ENCODE measurements at places on chromosomes 2 and 18.

DNA sequence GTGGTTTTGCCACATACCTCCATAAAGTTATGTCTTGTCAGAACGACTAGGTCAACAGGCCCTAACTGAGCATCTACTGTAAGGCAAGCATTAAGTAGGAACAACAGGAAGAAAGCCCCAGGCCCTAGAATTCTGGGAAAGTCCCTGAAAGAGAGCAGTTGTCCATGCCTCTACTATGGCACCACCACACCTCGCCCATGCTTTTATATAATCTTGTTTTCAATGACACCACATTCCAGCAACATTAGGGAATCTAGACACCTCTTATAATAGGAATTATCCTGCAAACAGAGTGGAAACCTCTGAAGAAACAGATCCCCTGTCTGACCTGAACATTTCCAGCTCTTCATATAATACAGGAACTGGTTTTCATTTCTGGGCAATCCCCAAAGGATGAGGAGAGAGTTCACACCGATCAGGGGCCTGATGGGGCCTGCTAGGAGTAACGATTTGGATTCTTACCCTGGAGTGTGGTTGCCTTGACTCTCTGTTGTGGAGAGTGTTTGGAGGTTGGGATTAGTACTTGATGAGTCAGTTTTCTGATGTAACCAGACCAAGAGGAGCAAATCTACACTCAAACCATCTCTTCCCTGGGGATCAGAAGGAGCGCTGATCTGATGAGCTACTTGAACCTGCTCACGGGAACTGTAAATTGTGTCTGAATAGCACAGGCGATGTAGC, 31.9 kb upstream of the CEP68 start:
- no peak for DNase-seq

DNA sequence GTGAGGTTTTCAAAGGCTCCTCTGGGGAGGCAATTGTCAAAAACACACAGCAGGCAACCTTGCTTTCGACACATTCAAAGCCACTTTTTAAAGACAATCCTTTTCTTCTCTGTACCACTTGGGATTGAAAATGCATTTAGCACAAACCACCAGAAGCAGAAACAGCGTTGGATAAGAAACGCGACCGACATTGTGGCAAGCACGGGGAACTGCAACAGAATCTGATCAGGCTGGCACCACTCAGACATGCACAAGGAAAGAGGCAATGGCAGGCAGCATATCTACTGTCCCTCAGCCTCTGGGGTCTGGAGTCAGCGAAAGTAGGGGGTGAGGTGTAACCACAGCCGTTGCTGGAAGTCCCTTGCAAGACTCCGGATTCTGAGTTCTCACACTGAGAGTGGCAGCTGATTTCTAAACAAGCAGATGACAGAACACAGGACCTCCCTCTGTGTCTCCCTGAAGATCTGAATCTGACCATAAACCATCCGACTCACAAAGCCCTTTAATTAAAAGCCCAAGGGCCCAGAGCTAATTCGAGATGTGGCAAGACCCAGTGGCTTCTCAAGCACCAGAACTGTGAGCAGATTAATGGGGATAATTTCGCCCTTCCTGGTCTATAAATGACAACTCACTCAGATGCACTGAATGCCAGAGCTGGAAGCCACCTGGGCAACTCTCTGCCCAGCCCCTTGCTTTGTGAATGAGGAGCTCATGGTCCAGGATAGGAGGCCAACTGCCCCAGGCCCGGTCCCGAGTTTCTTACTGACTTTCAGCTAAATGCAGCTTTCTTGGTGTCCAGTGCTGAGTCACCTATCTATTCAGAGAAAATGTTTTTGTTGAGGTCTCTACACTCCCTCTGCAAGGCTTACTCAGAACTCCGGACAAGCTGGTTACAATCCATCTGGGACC, 29.6 kb downstream of the CYRIA start:
- no peak for DNase-seq

DNA sequence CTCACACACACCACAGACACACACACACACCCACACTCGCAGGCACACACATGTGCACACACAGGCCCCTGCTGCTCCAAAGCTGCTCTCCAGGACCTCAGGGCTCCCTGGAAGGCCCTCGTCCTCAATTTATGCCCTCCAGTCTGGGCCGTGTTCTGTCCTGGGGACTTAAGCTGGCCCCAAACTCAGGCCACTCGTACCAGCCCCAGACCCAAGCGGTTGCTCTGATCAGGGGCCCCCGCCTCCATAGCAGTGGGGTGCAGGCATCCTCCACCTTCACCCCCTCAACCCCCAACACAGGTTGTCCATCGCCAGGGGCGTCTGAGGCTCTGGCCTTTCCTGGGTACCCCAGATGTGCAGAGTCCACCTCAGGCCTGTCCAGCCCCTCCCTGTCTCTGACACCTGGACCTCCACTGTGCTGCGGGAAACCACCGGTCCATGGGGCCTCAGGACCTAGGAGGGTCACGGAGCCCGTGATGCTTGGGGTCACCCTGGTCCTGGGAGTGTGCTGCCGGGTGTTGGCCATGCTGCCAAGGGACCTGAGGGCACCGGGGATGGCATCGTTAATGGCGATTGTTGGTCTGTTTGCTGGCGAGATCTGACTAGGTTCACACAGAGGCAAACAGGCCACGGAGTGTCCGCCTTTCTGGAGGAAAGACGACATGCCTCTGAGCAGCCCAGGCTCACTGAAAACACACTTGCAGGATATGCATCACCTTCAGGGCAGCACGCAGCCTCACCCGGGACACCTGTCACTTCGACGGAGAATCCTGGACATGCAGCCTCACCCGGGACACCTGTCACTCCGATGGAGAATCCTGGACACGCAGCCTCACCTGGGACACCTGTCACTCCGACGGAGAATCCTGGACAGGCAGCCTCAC, 155.6 kb downstream of the NDUFA10 start:
- DNase-seq, result peak; percentile 31

GRCh38 chr2:25481381-25482300, 139.9 kb upstream of the DNMT3A start:
- no peak for DNase-seq

- no peak for DNase-seq
Measured at GRCh38 chr2:102285368-102285767, 26.0 kb upstream of the IL1RL1 start.

GRCh38 chr2:175892046-175892445, 110.0 kb downstream of the LNPK start:
- DNase-seq, result no peak

DNA sequence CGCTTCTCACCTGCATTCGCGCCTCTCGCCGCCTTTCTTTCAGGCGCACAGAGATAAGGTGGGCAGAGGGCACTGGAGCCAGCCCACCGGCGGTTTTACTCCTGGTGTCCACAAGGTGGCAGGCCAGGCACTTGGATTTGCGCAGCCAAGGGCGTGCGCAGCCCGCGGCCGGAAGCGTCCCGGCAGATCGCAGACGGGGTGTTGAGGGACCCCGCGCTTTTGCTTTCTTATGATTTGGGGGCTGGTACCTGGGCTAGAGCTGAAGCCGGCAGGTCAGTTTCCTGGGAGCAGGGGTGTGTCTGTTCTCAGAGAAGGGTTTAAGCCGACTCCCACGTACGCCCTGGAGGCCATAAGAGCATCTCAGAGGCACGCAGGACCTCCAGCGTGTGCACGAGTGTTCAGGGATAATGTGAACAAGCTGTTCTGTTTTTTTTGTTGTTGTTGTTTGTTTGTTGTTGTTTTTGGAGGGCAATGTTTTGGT, 305.6 kb upstream of the CXCR4 start:
- peak; percentile 66 for DNase-seq

- no peak for DNase-seq
Measured at GRCh38 chr18:75314117-75314516, 103.5 kb downstream of the TSHZ1 start.

- no peak for DNase-seq
Measured at GRCh38 chr2:58065248-58065647, 18.6 kb downstream of the VRK2 start.

- DNase-seq, result no peak
Measured at GRCh38 chr2:234753701-234754100, 198.1 kb upstream of the SH3BP4 start.

DNA sequence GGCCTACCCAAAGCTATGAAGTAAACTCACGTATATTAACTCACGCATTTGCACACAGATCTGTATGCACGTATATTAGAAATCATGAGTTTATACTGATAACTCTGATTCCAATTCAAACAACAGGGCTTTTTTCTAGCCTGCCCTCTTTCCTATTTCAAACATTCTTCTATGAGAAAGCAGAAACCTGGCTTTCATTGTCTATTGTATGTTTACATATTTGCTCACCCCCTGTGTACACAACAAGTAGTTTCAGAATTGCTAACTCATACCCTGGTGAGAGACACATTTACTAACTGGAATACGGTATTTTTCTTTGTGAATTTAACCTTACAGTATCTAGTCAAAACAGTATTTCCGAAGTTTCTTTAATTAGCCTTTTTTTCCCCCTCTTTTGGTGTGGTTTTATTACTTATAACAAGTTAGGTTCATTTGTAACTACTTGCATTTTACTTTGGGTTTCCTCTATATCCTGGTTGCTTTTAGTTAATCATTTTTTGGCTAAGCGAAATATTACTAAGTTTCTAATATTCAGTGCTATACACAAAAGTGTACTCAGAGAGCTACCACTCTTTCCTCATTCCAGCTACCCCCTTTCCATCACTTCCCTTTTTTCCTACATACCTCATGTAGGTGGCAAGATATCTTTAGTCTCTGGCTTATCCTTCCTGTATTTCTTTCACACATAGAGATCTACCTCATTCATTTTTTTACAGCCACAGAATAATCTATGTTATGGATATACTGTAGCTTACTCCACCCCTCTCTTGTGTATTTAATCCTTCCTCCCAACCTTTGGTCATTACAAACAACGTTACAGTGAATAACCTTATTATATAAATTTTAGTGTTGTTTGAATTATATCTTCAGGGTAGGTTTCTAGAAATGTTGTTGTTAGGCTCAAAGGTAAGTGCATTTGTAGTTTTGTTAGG, 112.7 kb upstream of the BCL2L11 start:
- DNase-seq, result no peak

- DNase-seq, result no peak
Measured at GRCh38 chr2:150431561-150432311, 55.7 kb downstream of the RND3 start.

DNA sequence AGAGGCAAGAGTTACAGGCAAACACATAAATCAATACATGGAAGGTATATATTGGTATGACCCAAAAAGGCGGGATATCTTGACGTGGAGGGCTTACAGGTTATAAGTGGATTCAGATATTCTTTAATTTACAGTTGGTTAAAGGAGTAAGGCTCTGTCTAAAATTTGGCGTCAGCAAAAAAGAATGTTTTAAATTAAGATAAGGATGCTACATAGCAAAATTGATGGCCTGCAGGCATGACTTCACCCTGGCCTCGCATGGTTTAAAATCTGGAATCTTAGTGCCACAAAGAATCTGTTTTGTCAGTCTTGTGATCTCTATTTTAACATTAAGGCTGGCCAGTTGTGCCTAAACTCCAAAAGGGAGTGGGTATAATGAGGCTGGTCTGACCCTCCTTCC, 58.4 kb upstream of the REL start:
- DNase-seq, result no peak

DNA sequence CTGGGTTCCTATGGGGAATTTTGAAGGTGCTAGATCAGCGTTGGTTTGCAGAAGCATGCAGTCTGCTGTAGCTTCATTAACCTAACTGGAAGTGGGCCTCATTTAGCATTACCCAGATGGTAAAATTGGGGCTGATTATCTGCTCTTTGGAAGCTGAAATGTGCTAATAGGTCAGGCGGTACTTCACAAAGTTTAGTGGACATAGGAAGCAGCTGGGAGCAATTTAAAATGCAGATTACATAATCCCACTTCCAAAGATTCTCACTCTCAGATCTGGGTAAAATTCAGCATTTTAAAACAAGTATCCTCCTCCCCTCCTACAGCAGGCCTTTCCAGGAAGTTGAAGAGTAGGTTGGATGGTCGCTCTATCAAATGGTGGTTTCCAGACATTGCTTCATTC, 907.0 kb downstream of the CPS1 start:
- DNase-seq, result no peak

GRCh38 chr2:125747165-125747425, 908.9 kb upstream of the GYPC start:
- no peak for DNase-seq

DNA sequence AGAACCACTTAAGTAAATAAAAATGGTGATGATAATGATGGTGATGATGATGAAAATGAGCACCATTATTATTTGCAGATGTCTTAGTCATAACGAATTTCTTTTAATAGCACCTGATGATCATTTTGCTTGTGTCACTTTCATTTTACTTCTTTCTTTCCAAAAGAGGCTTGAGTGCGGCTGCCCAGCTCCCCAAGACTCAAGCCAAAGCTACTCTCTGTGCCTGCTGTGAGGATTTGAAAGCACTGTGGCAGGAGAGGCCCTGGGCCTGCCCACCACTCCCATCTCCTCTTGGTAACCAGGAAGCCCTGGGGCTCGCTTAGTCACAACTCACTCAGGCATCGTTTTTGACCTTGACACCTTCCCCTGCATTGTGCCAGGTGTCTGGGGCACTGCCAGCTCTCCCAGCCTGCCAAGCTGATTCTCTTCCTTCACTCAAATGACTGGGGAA, 41.2 kb downstream of the RPL37A start:
- DNase-seq, result peak; percentile 81

GRCh38 chr2:174023591-174024523, 58.7 kb upstream of the SP3 start:
- peak; percentile 73 for DNase-seq

- no peak for DNase-seq
Measured at GRCh38 chr2:237473878-237474441, 13.1 kb upstream of the MLPH start.

- no peak for DNase-seq
Measured at GRCh38 chr2:10471955-10472354, 23.8 kb upstream of the ODC1 start.

DNA sequence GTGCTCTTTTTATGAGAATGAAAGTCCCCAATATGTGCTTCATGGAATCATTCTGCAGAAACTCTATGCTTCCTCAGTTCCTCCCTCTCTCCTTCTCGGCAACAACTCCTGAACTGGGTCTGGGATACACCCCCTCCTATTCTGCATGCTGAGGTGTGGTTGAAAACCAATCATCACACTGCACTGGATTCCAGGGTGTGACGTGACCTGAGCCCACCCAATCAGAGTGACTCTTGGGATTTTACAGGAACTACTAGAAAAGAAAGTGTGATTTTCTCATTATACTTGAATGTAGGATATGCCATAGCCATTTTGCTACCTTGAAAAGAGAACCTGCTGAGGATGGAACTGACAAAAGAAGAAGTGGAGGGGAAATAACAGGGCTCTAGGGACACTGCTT, 36.3 kb downstream of the ACVR1 start:
- DNase-seq, result no peak

- DNase-seq, result no peak
Measured at GRCh38 chr2:193584522-193584938, 1389.8 kb upstream of the TMEFF2 start.

GRCh38 chr2:170885130-170885791, 43.8 kb upstream of the GORASP2 start:
- DNase-seq, result no peak
